ENCODE measurements at places on chromosomes 4 and X. TPM values are rescaled to one million over a fixed set of nuclear protein-coding genes. Genes with fewer than 3 reads are reported as not detected.

RTL3 gene
- 0.53 TPM for polyA plus RNA-seq

FRG1 gene
- polyA plus RNA-seq, result 52.0 TPM

IKBKG gene
- polyA plus RNA-seq, result 16.1 TPM

ABCB7 gene
- 14.0 TPM for polyA plus RNA-seq

GLRB gene
- polyA plus RNA-seq, result 0.71 TPM
